Stimulated activated CD8-positive, alpha-beta memory T cell treated with anti-CD3 and anti-CD28 coated beads, Interleukin-2, amount 100 ng/mL, for 1 hour (primary cell): ENCODE measurements at places on chromosomes 16 and 17.

DNA sequence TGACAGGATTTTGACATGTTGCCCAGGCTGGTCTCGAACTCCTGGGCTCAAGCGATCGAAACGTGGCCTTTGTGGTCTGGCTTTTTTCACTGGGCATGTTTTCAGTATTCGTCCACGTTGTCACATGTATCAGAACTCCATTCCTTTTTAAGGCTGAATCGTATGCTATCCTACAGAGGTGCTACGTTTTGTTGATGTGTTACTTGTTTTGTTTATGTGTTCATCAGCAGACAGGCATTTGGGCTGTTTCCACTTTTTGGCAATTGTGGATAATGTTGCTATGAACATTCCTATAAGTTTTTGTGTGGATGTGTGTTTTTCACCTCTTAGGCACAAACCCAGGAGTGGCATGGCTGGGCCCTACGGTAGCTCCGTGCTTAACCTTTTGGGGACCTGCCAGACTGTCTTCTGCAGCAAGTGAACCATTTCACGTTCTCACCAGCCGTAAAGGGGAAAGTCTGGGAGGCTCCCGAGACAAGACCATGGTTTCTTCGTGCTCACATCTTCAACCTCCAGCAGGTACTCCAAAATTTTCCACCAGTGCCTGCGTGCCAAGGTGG lies 26.9 kb downstream of the ADCY9 start:
- no peak for DNase-seq

GRCh38 chr16:68452176-68452575 lies 3.9 kb upstream of the SMPD3 start:
- no peak for DNase-seq

GRCh38 chr17:67238991-67239390 lies 6.0 kb downstream of the HELZ start:
- DNase-seq = no peak

GRCh38 chr17:13572581-13572980 lies 29.1 kb downstream of the HS3ST3A1 start:
- DNase-seq = no peak

GRCh38 chr17:77245162-77245926 lies 104.6 kb downstream of the SEC14L1 start:
- DNase-seq = no peak

- peak; percentile 56 for DNase-seq
These were observed 5.3 kb upstream of the WIPI1 start for GRCh38 chr17:68462381-68463210.

GRCh38 chr16:75231570-75231969 lies 12.8 kb downstream of the CTRB1 start:
- no peak for DNase-seq

DNA sequence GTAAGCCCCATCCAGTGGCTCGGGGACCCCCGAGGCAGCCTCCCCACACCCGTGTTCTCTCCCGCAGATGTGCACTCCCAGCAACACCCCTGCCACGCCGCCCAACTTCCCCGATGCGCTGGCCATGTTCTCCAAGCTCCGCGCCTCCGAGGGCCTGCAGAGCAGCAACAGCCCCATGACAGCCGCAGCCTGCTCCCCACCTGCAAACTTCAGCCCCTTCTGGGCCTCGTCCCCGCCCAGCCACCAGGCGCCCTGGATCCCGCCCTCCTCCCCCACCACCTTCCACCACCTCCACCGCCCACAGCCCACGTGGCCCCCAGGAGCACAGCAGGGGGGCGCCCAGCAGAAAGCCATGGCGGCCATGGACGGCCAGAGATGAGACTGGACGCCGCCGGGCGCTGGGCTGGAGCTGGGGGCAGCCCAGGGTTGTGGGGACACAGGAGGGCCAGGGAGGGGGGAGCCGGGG lies 5.0 kb downstream of the UBALD2 start:
- DNase-seq = no peak

GRCh38 chr17:7213895-7214299 lies 5.7 kb downstream of the DLG4 start:
- no peak for DNase-seq

- DNase-seq = no peak
These were observed 542 bp downstream of the CBX4 start for GRCh38 chr17:79838522-79839274.

- DNase-seq = peak; percentile 88
These were observed 30.6 kb downstream of the RPTOR start for GRCh38 chr17:80575057-80575875.

DNA sequence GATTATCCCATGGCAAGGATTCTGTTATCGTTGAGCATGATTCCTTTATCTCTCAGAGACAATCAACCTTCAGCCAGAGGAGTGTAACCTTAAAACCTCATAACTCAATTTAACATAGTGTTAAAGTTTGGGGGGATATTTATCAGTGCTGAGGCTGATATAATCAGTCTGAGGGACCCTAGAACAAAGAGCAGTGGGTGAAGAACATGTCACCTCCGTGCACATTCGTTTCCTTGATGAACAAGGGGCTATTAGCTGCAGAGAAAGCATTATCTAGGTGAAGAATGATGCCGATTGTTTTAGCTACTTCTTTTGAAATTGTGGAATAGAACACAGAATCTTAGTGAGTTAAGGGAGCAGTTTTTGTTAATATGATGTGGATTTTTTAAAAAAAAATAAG lies 99.1 kb downstream of the SKAP1 start:
- no peak for DNase-seq

DNA sequence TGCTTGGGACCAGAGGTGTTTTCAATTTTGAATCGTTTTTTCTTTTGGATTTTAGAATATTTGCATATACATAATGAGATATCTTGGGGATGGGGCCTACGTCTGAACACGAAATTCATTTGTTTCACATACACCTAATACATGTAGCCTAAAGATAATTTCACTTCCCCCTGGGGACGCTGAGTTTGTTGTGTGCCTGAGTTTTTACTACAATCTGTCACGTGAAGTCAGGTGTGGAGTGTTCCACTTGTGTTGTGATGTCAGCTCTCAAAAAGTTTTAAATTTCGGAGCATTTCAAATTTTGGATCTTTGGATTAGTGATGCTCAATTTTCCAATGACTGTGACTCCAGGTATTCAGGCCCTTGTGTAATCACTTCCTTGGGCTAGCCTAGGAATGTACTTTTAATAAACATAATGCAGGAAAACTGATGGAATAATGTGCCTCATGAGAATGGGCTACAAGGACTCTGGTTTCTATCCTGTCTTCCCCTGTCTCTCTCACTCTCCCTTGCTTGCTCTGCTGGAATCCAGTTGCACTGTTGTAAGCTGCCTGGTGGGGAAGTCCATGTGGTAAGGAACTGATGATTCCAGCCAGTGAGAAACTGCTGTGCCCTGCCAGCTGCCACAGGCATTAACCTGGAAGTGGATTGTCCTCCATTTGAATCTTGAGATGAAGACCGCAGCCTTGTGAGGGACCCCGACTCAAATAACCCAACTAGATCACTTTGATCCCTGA lies 403.8 kb downstream of the SHISA9 start:
- no peak for DNase-seq
